ENCODE measurements at places on chromosomes 6 and 20.

DNA sequence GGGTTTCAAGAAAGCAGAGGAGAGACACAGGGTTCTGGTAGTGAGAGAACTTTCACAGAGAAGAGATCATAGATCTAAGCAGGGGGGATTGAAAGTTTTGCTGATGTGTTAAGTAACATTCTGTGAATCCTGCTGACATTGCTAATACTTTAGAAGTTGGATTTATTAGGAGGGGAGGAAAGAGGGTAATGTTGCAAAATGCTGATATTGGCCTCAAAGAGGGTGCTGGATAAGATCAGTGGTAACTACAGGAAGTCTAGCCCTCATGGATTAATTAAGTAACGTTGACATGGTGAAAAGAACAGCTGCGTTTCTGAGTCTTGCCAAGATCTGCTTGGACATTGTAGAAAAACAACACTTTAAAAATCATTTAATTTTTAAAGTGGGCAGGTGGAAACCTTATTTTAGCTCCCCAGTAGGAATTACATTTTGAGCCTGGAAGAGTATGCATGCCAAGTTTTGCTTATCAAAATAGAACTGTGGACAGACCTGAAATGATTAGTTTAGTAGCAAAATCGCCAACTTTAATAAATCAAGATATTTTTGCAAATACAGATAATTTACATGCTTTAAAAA is 606.0 kb upstream of the HTR1E start:
- DNase-seq, result no peak

DNA sequence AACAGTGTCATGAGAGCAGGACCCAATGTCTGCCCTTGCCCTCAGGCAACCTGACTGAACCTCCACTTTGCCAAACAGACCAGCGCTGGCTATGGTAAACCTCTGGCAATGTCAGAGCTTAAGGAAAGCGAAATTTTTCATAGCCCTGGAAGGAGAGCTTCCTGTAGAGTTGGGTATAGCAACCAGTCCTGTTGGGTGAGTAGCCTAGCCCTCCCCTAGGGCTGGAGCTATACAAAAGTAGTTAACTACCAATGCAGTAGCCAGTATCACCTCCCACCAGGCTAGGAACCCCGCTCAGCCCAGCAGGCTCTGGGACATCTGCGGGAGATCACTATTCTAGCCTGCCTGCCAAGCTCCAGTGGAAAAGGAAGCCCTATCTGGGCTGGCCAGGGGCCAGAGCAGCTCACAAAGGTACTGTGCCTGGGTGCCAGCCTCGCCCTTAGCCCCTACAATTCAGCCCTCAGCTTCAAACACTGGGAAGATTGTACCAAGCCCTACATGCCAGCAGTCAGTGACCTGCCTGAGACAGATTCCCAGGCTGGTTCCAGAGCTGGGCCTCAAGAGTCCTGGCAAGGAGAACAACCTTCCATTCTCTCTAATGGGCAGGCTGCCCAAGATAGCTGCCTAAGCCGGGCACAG is 7.9 kb downstream of the WFDC3 start:
- DNase-seq, result no peak

DNA sequence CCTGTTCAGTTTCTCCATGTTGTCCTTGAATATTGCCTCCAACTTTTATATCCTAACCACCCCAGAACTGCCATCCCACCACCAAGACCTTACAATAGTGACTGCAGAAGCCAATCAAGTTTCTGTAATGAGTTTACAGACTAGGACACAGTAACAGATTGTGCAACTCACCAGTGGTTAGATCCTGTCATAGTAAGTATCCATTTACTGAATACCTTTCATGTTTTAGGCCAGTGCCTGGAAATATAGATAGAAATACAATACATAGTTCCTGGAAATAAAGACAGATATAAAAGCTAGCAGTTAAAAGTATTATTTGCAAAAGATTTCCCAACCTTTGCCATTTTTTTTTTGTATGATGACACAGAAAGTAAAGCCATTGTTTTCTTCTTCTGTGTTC is 471.8 kb upstream of the BTBD3 start:
- no peak for DNase-seq

DNA sequence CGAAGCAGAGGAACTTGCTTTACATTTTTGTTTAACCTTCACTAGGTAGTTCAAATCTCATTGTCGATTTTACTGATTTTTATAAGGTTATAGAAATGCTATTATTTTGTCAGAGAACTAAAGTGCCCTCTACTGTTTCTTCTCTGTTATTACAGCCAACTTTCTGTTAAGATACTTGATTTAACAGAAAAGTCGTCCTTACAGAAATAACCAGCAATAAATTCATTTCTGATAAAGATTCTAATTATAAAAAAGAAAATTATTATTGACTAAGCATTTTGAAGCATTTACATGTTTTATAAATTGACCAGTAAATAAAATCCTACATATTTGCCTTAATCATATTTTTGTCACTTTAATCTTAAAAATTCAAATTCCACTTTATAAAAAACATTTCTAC is 60.8 kb downstream of the OGFRL1 start:
- no peak for DNase-seq

DNA sequence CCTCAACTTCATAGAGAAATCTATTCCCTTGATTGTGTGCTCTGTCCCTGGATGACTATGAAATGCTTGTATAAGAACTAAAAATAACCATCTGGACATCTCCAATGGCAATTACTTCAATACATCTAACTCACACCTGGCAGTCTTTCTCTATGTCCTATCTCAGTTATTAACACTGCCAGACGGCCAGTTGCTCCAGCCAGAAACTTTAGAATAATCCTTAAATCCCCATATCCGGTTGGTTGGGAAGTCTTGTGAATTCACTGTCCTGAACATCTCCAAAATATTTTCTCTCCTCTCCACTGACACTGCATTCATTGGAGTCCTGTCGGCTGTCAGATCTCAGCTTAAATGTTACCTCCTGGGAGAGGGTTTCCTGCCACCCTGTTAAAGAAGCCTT is 12.2 kb upstream of the LAMA2 start:
- no peak for DNase-seq
